DMS79 treated with DMSO at 0.1 percent for 48 hours (cell line): ENCODE measurements at places on chromosomes 3 and 15.

- no peak for DNase-seq
Measured at GRCh38 chr3:32392536-32393302, 1.1 kb downstream of the CMTM7 start.

DNA sequence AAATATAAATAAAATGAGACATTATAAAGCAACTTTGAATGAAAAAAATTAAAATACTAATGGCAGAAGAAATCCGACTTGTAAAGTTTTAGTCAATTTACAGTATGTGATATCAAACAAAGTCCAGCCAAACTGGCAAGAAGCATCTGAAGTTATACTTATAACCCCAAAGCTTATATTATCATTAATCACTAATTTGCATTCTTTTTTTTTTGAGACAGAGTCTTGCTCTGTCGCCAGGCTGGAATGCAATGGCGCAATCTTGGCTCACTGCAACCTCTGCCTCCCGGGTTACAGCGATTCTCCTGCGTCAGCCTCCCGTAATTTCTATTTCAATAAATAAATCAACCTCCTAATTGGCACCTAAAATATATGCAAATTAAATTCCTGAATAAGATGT, 80.1 kb downstream of the AQR start:
- no peak for DNase-seq

DNA sequence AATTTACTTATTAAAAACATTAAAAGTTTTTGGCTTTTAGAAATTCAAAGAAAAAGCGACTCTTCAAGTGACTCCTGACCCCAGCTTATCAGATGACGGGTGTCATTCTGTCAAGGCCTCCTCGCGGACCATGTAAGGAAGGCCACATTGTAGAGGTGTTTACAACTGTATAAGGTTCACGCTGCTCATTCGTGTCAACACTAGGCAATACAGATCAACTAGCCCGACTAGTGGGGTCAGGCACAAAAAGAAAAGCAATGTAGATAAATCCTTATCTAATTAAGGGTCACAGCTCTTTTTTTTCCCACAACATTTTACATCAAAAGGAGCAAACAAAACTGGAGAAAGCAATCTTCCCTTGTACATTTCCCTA, 207.5 kb upstream of the NR2F2 start:
- no peak for DNase-seq

DNA sequence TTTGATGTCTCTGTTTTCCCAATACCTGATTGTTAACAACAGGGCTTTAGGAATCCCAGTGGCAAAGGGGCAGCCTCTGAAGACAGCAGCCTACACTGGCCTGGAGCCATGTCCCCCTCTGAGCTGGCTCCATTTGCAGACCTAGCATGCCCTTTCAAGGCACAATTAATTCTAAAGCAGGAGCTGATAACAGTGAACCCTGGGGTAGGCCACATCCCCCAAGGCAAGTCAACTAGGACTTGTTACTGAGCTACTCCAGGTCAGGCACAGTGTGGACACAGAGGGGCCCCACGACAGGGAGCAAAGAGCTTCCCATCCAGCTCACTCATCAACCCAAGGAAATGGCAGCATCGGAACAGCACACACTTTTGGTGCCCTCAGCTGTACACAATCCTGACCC, 51.9 kb downstream of the SPSB4 start:
- DNase-seq, result no peak

DNA sequence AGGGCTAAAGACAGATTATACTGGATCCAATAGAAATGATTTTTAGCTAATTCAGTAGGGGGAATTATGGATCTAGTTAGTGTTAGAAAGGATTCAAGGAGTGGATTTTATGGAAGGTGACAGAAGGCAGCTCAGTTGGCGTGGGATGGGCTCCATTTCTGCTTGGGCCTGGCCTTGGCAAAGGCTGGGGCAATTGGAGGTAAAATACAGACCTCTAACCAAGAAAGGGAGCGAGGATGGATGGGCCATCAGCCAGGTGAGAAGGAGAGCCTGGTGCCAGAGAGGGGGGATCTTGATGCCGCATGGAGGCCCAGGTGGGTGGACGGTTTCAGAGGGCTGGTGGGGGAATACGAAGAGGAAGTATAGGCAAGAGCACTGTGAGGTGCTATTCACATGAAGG, 40.7 kb upstream of the TRA2B start:
- DNase-seq, result no peak
